ENCODE measurements at places on chromosomes 13 and 19.

GRCh38 chr13:27522847-27523246 lies 72.5 kb upstream of the MTIF3 start:
- peak; percentile 46 for DNase-seq

- no peak for DNase-seq
Observed at GRCh38 chr19:40592170-40592569, 9.0 kb upstream of the LTBP4 start.

DNA sequence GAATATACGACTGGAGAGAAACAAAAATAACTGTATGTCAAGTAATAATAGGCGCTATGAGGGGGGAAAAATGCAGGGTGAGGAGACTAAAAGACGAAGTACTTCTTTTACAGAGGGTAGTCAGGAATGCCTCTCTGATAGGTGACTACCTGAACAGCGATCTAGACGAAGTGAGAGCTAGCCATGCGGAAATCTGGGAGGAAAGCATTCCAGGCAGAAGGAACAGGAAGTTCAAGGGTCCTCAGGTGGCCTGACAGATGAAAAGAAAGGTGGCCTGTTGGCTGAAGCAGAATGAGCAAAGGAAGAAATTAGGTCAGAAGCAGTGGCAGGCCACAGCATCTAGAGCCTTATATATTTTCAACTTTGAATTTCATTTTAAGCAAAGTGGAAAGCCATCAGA lies 13.3 kb downstream of the ZDHHC20 start:
- DNase-seq, result no peak

DNA sequence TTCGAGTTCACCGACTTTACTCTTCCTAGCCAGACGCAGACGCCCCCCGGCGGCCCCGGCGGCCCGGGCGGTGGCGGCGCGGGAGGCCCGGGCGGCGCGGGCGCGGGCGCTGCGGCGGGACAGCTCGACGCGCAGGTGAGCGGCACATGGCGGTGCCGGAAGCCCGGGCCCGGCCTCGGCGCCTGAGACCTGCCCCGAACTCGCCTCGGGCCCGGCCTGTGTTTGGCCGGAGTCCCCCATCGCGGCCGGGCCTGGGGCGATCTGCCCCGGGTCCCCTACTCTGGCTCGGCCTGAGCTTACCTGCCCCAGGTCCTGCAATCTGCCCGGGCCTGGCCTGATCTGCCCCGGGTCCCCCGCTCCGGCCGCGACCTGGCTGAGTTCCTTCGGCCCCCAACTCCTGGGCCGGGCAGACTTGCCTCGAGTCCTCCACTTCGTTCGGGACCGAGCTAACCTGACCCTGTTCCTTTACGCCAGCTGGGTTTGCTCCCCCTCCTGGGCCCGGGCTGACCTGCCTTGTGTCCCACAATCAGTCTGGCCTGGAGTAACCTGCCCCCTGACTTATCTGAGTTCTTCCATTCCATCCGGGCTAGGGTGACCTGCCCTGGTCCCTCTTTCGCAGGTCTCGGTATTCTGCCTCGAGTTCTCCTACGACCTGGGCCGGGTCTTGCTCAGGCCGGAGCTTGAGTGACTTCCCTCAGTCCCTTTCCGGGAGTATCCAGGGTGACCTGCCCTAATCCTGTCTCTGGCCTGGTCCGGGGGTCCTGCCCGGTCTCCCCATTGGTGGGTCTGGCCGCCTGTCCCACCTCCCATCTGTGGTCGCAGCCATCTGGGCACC lies 764 bp downstream of the UPF1 start:
- DNase-seq, result no peak

DNA sequence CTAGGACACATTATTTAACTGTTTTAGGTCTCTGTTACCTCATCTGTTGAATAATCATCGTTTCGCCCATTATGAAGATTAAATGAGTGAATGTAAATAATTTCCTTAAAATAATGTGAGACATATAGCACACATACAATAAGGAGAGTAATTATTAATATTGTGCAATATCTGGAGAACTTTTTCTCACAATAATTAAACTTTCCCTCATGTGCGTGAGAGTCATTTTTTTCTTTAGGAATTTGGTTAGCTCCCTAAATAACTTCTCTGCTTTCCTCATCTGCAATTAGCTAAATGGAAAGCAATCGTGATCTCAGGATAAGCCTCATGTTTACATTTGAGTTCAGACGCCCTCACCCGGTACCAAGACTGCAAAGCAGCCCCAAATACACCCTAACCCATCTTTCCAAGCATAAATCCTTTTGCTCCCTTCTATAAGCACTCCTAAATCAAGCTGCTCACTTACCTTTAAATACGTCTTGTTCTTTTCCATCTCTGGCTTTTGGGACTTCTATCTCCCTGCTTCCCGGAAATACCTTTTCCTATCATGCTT lies 78.8 kb downstream of the MZT1 start:
- no peak for DNase-seq

DNA sequence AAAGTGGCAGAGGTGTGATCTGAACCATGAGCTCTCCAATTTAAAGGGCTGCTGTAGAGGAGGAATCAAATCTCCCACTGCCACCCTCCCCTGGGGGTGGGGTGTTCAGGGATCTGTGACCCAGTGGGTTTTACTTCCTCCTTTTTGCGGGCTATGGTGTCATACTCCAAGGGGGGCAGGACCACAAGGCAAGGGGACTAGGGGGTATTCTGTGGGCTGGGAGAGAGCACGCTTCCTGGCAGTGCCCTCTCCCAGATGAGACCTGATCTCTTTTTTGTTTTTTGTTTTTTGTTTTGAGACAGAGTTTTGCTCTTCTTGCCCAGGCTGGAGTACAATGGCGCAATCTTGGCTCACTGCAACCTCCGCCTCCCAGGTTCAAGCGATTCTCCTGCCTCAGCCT lies 10.3 kb downstream of the PLD3 start:
- DNase-seq, result peak; percentile 47

DNA sequence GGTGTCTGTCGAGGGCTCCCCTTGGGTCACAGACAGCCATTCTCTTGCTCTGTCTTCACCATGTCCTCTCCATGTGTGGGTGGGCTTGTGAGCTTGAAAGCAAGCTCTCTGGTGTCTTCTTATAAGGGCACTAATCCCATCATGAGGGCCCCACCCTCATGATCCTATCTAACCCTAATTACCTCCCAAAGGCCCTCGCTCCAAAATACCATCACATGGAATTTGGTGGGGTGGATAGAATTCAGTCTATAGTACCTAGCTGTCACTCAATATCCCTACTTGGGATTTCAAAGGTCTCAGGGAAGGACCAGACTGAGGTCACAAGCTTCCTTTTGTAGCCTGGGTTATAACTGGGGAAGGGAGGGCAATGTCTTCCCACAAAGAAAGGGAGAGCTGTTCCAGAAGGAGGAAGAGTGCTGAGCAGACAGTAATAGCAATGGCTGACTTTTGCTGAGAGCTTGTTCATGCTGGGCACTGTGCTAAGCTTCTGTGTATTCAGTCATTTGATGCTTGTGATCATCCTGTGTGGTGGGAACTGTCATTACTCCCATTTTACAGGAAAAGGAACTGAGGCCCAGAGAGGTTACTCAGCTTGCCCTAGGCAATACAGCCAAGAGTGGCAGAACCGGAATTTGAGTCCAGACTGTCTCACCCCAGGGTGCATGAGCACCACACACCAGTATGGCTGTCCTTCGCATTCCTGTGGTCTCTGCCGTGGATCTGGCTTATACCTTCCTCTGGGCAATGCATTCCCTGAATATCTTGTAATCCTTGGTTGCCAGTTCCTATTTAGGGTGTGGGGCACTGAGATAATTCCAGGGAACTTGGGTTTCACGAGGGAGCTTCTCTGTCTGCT lies 8.2 kb downstream of the FXYD5 start:
- no peak for DNase-seq

DNA sequence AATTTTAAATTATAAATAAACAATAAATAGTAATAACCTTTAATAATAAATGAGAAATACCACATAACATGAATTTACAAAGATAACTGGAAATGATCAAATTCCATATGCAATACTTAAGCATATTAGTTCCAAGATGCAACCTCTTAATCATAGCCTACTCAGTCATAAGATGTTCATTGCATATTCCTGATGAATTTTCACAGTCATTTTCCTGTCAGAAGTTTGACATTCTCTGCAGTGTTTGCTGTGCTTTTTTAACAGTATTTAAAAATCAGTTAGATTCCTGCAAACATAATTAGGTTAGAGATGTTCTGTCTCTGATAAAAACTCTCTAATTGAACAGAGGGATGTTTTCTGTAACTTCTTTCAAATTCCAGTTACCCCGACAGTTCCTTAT lies 28.6 kb upstream of the HTR2A start:
- DNase-seq, result no peak

GRCh38 chr19:18289471-18290301 lies 8.3 kb upstream of the JUND start:
- DNase-seq, result no peak

DNA sequence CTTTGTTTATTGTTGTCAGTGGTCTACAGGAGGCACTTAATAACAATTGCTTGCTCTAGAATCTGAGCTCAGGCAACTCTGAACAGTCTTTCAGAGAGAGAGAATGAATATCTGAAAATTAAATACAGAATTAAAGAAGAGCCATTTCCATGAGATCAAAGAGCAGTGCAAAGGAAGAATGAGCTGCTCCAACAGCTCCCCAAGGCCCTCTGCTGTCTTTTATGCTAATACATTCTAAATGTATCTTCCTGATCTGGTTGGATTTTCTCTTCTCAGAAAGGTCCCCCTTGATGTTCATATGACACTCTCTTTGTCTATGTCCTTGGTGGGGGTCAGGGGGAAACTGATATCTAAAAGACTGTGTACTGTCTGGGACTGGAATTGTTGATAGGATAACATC lies 1029.6 kb downstream of the PCDH9 start:
- DNase-seq, result no peak

GRCh38 chr13:102847272-102848234 lies 1.7 kb downstream of the ERCC5 start:
- no peak for DNase-seq

- no peak for DNase-seq
Observed at GRCh38 chr13:47790755-47791154, 210.3 kb downstream of the SUCLA2 start.
